NCI-H446 treated with DMSO at 0.1 percent for 48 hours (cell line): ENCODE measurements at places on chromosomes 7 and 10.

DNA sequence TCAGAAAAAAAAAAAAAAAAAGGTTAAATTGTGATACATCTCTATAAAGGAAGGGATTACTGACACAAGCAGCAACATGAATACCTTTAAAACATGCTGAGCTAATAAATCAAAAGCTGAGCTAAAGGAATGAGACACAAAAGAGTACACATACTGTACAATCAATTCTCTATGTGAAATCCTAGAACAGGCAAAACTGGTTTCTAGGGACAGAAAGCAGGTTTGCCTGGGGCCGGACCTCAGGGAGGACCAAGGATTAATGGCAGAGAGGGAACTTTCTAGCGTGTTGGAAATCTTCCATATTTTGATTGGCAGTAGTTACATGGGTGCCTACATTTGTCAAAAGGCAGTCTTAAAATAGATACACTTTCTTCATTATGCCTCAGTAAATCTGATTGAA is 52.5 kb downstream of the KLRG2 start:
- DNase-seq, result no peak

DNA sequence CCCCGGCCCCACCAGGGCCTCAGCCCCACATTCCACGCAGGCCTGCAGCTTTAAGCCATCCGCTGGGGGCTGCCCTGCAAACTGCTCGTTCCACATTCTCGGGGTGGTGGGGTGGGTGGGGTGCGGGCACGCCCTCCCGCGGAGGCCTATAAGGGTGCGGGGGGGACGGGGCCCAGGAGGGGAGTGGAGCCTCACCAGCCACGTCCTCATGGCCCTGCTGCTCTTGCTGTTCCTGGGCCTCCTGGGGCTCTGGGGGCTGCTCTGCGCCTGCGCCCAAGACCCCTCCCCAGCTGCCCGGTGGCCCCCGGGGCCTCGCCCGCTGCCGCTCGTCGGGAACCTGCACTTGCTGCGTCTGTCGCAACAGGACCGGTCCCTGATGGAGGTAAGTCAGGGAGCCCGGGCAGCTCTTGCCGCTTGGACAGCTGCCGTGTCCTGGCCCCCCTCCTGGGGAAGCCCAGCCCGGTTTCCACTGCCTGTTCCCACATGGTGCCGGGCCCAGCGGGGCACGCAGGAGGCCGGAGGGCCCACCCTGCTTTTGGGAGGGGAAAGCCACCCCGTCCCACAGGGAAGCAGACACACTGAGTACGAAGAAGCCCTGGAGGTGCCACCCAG is at the start of gene CYP2W1:
TSS of gene CYP2W1 (plus strand) at position 178 of the 612 bp plus-strand sequence. CDS start at position 209, 31 bp downstream.
- no peak for DNase-seq

- DNase-seq, result peak; percentile 12
Observed at GRCh38 chr7:69620063-69620462, 21.8 kb downstream of the AUTS2 start.

DNA sequence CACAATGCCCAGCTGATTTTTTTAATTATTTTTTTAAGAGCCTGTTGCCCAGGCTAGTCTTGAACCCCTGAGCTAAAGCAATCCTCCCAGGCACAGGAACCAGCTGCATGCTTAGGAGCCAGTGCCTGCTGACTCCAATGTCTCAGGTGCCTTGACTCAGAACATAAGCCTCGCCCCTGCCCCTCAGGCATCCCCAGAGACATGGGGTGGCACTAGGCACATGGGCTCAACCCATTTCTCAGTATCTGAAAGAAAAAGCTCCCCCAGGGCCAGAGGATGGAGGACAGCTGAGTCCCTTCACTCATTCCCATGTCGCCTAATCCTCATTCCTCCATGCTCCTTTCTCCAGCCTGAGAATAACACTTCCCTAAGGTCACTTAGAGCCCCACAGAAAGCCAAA is 39.1 kb downstream of the KCNH2 start:
- DNase-seq, result no peak

- DNase-seq, result no peak
Observed at GRCh38 chr7:116443101-116443523, 56.4 kb upstream of the CAV2 start.

- DNase-seq, result no peak
Observed at GRCh38 chr10:73774637-73775036, 7.2 kb upstream of the CHCHD1 start.
